ENCODE measurements at places on chromosomes 12 and 14. TPM values are rescaled to one million over a fixed set of nuclear protein-coding genes. Genes with fewer than 3 reads are reported as not detected.
A peak's percentile ranks its signal among the peaks of the same experiment; 100 is the strongest.

DNA sequence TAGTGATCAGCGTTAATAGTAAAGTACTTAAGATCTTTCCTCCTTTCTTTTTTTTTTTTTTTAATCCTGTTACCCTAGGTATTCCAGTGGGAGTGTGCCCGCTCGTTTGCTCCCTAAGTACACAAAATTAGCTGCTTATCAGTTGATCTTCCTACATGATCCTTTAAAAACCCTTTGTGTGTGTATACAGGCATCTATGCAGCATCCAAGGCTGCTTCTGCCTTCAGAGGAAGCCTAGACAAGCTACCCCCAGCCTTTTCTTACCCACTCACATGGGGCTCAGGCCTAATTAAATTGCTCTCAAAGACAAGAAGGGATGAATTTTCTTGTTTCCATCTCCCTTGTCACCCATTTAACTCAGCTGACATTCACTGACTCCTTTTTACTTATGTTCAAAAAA lies 343.4 kb upstream of the LMO3 start:
- no peak for DNase-seq

DNA sequence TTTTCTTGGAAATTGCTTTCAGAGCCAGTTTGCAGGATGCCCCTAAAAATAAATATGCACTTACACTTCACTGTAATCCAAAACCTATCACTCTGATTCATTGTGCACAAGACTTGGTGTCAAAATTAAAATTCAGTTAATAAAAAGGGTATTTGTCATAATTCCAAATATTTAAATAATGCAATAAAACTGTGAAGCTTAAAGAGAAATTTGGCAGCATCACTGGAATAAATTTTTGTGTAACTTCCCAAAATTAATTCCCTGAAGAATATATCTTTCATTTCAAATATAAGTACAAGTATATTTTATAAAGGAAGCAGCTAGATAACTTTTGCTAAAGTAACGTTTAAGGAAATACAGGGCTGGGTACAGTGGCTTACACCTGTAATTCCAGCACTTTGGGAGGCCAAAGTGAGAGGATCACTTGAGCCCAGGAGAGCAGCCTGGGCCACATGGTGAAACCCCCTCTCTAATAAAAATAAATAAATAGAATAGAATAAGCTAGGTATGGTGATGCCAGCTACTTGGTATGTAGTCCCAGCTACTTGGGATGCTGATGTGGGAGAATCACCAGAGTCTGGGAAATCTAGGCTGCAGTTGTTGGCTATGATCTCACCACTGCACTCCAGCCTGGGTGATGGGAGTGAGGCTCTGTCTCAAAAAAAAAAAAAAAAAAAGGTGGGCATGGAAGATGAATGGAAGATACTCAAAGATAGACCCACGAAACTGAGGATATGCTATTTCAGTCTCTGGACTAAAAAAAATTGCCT lies 233.8 kb downstream of the FBXL14 start:
- DNase-seq: no peak

GRCh38 chr14:69593018-69593677 lies 18.2 kb upstream of the SUSD6 start:
- DNase-seq: no peak

DNA sequence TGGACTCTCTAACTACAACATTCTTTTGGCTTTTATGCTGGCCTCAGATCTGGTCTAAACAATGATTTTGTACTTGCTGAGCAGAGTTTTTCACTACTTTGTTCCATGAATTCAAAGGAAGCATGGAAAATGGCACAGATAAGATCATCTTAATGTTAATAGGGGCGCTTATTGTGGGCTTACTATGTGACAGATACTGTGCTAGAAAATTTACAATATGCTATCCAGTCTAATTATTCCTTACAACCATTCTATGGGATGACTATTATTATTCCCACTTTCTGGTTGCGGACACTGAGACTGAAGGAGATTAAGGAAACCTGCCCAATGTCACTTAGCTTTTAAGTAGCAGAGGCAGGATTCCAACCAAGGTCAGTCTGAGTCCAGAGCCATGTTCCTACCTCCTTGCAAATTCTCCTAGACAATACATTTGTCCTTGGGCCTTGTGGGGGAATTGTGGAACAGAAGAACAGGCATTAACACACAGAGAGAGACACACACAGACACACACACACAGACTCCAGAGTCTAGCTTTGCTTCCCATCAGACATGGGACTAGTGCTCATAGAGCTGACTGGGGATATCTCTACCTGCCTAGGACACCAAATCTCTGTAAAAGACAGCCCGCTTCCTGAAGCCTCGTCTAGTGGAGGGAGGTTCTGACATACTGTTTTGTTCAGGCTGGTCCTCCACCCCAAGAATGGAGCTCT lies 107.7 kb downstream of the SLC38A1 start:
- DNase-seq: no peak

GRCh38 chr12:50524621-50525020 lies 19.8 kb downstream of the DIP2B start:
- no peak for DNase-seq

APOF gene
- polyA plus RNA-seq: 0.18 TPM

DNA sequence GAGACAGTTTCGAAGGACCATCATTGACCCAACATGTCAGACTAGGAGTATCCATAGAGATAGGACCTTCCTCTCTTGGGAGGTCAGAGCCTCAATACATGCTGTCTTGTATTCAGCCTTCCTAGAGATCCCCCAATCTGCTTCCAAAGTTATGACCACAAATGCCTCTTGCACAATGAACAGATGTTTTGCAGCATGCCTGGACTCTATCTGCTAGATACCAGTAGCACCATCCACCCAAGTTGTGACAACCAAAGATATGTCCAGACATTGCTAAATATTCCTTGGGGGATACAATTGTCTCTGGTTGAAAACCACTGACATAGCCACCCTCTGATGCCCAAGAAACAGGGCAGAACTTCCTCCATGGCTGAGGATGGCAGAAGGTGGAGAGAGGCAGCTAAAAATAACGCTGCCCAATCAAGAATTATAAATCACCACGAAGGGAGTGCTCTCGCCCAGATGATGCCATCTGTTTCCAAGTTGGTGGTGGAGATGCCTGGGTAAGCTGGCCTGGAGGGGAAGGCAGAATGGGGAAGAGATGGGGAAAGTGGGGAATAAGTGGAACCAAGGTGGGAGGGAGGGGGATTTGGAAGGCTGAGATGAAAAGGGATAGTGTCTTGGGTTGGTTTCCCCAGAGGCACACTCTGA lies 42.9 kb upstream of the NOS1 start:
- DNase-seq: no peak

- DNase-seq: no peak
These were observed 12.7 kb downstream of the SUSD6 start for GRCh38 chr14:69624136-69624535.

DNA sequence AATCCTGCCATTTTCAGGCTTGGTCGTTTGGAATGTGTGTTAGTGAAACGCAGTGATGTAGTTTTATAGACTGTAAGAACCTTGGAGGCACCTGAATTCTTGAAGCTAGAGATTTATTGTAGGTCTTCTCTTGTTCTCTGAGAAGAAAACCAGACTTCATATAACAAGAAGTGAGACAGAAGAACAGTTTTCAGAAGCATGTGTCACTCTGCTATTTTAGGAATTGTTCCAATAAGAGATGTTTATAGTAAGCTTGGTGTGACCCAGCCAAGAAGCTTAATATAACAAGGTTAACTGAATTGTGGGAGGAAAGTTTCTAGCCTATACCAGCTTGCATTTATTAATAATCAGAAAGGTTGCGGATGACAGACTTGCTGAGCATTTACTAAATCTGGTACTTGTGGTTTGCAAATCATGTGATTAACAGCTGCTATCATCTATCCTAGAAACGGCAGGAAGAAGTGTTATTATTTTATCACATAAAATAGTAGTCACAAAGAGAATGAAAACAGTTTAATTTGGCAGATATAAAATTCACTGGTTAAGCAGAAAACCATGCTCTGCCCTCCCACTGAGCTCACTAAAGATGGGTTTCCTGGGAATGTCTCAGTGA lies 49.2 kb upstream of the BCAT1 start:
- DNase-seq: peak; percentile 7

- DNase-seq: no peak
These were observed 215.7 kb downstream of the KIF21A start for GRCh38 chr12:39227218-39227617.

- no peak for DNase-seq
These were observed 13.3 kb upstream of the PZP start for GRCh38 chr12:9221483-9221882.

DNA sequence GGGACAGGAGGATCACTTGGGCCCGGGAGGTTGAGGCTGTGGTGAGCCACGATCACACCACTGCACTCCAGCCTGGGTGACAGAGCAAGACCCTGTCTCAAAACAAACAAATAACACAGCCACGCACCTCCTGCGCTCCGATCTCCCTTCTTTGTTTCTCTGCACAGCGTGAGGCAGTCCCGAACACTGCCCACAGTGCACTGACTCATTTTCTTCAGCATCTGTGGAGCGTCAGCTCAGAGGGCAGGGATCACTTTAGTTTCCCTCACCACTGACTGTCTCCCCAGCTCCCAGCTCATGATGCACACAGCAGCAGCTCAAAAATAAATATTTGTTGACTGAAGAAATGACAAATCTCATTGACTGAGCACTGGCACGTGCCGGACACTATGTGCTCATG lies 883 bp upstream of the MYL2 start:
- no peak for DNase-seq

- DNase-seq: no peak
These were observed 51.1 kb upstream of the C14orf180 start for GRCh38 chr14:104528496-104528895.

GRCh38 chr12:52193991-52194390 lies 2.2 kb upstream of the KRT80 start:
- no peak for DNase-seq

DNA sequence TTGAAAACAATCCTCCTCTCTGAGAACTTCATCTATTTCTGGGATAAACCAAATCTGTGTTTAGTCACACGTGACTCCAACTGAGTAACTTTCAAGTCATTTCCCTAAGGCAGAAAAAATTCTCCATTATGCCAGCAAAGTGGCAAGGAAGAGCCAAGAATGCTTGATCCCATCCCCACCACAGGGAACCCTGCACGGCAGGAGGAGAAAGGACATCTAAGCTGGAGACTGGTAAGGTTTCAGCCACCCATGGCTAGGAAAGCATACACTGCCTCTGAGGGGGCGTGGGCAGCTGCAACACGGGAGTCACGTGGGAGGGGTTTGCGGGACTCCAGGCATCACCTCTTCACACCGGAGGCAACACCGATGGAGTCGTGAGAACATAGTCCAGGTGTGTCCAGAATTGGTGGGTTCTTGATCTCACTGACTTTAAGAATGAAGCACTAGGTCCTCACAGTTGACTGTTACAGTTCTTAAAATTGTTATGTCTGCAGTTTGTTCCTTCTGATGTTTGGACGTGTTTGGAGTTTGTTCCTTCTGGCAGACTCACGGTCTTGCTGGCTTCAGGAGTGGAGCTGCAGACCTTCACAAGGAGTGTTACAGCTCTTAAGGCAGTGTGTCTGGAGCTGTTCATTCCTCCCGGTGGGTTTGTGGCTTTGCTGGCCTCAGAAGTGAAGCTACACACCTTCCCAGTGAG lies 2.7 kb upstream of the SIVA1 start:
- no peak for DNase-seq

DNA sequence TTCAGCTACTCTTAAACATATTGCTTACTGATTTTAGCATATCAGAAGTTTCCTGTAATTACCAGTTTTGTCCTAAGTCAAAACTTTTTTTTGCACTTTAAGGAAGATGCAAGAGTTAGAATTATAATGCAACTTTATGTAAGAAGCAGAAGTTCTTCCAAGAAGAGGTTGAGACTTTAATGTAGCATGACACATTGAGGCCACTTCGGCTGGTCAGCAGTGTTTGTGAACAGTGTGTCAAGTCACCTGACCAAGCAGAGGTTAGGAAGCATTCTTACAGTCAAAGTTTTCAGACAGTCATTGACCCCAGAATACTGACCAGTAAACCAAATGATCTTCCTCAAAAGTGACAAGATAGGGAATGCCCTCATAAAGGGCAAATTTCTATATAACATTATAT lies 15.2 kb downstream of the FGFR1OP2 start:
- no peak for DNase-seq

GRCh38 chr12:92403210-92404175 lies 257.8 kb upstream of the BTG1 start:
- DNase-seq: no peak

DNA sequence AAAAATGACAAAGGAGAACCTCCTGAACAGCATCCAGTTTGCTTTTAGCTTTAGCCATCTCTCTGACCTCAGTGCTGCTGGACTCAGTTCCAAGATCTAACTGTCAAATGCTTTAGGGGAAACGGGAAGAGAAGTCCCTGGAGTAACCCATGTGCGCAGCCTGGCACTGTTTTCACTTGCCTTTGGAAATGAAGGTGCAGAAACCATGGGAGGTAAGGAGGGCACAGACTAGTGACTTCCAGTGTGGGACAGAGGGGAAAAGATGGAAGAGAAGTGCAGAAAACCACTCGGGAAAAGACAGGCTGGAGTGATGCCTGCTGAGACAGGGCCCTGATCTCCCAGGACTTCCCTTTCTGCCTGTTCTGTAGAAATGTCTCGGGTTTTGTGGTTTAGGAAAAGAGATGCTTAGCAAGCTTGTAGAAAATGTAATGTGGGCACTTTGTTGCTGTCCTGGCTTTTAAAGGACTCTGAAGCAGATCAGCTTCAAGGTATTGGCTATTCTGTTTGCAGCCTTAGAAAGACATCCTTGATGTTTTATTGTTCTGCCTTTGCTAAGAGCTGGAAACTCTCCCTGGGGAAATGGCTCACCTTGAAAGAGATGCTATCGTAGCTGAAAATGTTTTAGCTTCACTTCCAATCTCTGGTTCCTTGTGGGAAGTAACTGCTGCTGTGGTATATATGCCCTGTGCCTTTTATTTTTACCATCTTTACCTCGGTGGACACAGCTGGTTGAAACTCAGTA lies 124.6 kb upstream of the HIF1A start:
- DNase-seq: no peak

DNA sequence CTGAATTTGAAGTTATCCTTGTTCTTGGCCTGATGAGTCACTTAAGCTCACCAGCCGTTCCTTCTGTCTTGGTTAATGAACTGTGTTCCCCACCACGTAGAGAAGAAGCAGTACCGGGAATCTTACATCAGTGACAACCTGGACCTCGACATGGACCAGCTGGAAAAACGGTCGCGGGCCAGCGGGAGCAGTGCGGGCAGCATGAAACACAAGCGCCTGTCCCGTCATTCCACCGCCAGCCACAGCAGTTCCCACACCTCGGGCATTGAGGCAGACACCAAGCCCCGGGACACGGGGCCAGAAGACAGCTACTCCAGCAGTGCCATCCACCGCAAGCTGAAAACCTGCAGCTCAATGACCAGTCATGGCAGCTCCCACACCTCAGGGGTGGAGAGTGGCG lies 68.2 kb downstream of the FRMD6 start:
- DNase-seq: no peak

GRCh38 chr12:130514149-130514551 lies 176.5 kb downstream of the PIWIL1 start:
- no peak for DNase-seq
